ENCODE measurements at places on chromosomes 6 and 20.

GRCh38 chr6:136549300-136550044 lies 750 bp downstream of the MAP7 start:
- DNase-seq = no peak

GRCh38 chr6:32588156-32588555 lies 1.5 kb downstream of the HLA-DRB1 start:
- DNase-seq = no peak

DNA sequence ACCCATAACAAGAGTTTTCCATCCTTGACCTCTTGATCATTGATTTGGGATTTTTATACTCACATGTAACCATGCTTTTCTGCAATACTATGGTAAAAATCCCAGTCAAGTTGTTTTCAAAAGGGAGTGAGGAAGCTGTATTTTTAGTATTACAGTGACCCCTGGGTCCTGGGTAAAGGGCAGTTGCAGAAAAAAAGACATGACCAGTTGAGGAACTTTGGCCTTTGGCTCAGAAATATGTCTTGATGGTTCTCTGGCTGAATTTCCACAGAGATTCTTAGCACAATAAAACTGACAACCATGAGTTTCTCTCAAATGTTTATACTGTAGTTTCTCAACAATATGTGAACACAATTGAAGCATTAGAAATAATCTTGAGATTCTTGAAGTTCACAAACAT lies 28.6 kb upstream of the PRL start:
- DNase-seq = no peak

DNA sequence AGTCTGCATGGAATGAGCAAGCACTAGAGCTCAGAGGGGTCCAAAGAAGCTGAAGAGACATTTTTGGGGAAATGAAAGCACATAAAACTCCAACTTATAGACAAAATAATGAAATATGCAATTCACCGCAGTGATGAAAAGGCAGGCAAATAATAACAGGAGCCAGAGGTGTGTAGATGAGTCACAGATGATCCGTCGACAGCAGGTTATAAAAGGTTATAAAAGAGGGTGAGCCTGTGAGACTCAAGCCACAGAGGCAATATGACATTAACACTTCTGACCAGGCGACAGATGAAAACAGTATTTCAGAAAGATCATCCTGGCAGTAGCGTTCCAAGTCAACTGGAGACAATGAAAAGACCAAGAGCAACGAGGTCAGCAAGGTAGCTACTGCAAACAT lies 35.8 kb upstream of the ANKRD60 start:
- DNase-seq = no peak

- DNase-seq = no peak
Observed at GRCh38 chr6:32095338-32096086, 13.6 kb downstream of the TNXB start.
